ENCODE measurements at places on chromosomes 2 and 18.
A peak's percentile ranks its signal among the peaks of the same experiment; 100 is the strongest.

DNA sequence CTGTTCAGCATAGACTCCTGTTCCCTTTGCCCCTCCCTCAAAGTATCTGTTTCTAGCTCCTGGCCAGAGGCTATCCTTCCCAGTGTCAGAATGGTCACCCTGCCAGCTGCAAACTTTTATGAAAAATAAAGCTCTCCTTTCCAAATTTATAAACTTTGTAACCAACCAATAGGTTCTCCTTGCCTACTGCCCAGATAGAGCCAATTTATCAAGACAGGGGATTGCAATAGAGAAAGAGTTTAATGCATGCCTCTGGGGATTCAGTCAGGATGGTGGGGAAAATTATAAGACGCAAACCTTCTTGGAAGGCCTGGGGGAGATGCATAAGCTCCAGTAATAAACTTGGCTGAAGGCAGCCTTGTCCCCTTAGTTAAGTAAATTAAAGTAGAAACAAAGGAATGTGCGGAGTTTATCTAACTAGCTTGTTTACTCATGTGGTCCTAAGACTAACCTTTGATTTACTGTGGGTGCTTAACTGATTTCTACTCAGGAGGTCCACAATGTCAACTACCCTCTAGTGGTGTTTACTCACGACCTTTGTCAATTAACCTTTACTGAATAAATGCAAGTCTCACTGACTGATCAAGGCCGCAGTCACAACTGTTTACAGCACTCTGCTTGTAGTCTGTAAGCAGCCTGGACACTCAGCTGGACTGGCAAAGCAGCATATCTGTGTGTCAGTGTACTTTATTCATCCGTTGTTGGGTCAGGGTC lies 42.9 kb upstream of the PDK1 start:
- DNase-seq, result no peak

GRCh38 chr2:49129034-49129433 lies 25.3 kb downstream of the FSHR start:
- peak; percentile 7 for DNase-seq

- no peak for DNase-seq
Observed at GRCh38 chr2:225559072-225559415, 159.5 kb downstream of the NYAP2 start.

DNA sequence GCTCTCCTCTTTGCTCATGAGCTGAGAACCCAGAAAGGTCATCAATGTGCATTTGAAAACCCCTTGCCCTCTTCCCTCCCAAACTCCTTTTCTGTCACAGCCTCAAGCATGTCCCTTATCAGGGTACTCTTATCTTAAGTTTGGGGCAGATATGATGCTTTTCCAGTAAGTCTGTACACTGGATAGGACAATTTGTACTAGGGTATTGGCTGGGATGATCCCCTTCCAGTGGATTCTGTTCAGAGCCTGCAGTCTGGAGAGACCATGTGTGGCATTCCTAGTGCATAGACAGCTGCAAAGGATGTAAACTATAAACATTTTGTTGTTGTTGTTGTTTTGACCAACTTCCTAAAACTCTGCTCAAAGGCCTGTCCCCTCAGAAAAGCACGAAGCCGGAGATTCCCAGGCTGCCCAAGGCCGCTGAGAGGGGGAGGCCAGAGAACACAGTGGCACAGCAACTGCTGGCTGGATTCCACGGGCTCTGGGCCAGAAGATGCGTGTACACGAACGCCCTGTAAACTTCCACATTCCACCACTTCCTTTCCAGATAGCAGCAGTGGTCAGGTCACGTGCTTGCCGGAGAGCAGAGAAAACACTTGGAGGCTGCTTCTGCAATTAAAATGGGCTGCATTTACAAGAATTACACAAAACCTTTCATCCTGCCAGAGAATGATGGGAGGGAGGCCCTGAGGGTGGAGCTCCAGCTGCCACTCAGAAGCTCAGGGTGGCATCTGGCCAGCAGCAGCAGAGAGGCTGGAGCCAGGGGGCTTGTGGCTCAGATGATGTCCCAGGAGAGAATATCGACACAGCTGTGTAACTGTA lies 42.1 kb downstream of the BMP10 start:
- no peak for DNase-seq

- no peak for DNase-seq
Observed at GRCh38 chr2:45001869-45002385, 7.3 kb downstream of the SIX2 start.

DNA sequence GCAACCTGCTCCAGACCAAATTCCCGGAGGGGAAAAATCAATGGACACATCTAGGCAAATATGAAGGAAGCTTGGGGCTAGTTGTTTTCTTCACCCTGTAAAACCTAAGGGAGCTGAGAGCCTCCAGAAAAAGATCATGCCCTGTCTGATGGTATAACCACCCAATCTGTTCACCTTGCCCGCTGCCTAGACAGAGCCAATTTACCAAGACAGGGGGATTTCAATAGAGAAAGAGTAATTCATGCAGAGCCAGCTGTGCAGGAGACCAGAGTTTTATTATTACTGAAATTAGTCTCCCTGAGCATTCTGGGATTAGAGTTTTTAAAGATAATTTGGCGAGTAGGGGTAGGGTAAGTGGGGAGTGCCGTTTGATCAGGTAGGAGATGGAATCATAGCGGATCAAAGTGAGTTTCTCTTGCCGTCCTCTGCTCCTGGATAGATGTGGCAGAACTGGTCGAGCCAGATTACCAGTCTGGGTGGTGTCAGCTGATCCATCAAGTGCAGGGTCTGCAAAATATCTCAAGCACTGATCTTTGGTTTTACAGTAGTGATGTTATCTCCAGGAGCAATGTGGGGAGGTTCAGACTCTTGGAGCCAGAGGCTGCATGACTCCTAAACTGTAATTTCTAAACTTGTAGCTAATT lies 35.1 kb upstream of the B4GALT6 start:
- DNase-seq, result no peak

DNA sequence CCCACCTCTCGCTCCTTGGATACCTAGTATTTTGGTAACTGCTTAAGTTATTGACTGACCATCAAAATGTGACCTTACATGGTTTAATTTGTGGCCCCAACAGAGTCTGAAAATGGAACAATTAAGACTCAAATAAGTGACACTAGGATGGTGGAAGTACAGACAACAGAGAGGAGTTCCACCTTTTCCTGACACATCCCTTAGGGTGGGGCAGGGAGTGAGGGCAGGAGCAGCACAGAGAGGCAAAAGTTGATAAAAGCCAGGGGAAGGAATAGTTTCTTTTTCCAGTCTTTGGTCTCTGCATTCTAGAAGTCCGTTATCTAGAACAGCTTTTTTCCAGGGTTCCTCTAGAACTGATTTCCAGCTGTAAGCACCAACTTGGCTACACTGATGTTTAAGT lies 32.2 kb downstream of the FTCDNL1 start:
- DNase-seq, result no peak

- DNase-seq, result no peak
Observed at GRCh38 chr2:236246711-236247246, 17.4 kb downstream of the ASB18 start.

DNA sequence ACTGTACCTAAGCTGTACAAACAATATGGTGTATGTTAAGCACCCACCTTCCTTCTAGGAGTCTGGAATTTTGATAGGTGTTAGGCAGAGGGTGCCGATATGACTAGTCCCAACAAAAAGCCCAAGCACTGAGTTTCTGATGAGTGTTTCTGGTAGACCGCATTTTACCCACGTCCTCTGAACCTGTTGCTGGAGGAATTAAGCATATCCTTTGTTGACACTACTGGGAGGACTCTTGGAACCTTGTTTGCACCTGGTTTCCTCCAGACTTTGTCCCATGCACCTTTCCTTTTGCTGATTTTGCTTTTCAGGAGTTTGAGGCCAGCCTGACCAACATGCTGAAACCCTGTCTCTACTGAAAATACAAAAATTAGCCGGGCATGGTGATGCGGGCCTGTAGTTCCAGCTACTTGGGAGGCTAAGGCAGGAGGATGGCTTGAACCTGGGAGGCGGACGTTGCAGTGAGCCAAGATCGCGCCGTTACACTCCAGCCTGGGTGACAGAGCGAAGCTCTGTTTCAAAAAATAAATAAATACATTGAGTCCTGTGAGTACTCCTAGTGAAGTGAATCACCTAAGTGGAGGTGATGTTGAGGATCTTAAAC lies 11.4 kb upstream of the SPAST start:
- no peak for DNase-seq

DNA sequence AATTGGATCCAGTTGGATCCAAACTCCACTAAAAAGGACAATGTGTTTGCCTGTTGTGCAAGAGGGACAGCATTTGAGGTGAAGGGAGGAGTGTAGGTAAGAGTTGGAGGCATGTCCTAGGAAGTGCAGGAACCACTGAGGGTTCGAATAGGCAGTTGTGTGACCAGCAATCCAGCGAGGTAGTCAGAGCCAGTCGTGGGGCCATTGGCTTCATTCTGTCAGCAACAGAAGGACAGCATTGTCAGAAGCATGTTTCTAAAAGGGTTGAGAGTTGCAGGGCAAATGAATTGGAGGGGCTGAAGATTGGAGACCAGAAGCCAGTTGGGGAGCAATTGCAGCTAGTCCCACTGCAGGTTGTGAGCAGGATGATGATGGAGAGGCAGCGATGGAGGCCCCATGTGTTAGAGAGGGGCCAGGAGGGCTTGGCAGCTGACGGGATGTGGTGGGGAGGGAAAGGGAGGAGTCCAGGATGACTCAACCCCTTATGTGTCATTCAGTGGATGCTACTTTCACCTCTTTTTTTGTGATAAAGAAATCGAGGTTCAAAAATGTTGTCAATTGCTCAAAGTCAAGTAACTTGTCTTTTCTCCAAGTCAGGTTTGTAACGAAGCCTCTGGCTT lies 96.7 kb upstream of the SIX3 start:
- DNase-seq, result no peak

- no peak for DNase-seq
Observed at GRCh38 chr2:149586063-149586462, 1.5 kb downstream of the MMADHC start.

GRCh38 chr2:174713686-174714085 lies 50.6 kb downstream of the CHRNA1 start:
- DNase-seq, result no peak

GRCh38 chr2:240401781-240402551 lies 33.5 kb upstream of the GPC1 start:
- no peak for DNase-seq

- DNase-seq, result no peak
Observed at GRCh38 chr18:468955-469790, 31.3 kb downstream of the COLEC12 start.

DNA sequence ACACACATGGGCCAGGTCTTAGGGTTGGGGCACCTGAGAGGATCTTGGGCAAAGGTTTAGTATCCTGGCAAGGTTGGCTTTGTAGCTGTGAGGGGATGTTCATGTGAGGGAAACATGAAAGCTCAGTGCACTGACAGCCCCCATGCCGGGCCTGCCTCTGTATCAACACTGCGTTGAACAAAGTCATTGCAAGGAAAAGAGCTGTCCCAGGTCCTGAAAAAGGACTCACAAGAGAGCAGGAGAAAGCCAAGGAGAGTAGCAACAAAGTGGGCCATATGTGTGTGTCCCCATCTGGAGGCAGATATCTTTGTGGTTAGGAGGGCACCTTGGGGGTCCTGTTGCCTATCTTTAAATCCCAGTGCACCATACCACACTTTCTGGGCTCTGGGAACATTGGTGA lies 237.8 kb upstream of the THSD7B start:
- DNase-seq, result no peak

DNA sequence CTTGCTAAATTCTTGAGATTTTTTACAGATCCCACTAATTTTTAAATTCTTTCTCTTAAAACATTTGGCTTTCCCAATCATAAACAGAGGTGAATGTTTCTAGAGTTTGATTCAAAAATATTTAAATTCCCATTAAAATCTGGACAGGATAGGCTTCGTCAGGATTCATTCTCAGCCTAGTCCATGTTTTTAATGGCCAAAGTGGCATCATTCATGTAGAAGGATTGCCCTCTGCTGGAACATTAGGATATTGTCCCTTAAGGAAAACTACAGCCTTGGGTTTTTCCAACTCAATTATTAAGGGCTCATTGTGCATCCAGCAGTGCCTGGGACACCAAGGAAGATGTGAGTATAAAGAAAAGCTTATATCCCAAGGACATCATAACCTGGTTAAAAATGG lies 71.7 kb downstream of the TPGS2 start:
- no peak for DNase-seq

DNA sequence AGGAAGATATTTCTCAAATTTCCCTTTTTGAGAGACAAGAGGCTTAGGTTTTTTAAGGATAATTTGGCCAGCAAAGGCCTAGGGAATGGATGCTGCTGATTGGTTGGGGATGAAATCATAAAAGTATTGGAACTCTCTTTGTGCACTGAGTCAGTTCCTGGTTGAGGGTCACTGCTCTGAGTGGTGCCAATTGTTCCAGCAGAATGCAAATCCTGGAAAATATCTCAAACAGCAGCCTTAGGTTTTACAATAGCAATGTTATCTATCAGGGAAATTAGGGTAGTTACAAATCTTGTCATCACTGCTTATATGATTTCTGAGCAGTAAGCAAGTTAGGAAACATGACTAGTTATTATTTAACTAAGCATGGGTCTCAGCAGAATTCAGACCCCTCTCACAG lies 96.2 kb downstream of the RAD51AP2 start:
- no peak for DNase-seq

DNA sequence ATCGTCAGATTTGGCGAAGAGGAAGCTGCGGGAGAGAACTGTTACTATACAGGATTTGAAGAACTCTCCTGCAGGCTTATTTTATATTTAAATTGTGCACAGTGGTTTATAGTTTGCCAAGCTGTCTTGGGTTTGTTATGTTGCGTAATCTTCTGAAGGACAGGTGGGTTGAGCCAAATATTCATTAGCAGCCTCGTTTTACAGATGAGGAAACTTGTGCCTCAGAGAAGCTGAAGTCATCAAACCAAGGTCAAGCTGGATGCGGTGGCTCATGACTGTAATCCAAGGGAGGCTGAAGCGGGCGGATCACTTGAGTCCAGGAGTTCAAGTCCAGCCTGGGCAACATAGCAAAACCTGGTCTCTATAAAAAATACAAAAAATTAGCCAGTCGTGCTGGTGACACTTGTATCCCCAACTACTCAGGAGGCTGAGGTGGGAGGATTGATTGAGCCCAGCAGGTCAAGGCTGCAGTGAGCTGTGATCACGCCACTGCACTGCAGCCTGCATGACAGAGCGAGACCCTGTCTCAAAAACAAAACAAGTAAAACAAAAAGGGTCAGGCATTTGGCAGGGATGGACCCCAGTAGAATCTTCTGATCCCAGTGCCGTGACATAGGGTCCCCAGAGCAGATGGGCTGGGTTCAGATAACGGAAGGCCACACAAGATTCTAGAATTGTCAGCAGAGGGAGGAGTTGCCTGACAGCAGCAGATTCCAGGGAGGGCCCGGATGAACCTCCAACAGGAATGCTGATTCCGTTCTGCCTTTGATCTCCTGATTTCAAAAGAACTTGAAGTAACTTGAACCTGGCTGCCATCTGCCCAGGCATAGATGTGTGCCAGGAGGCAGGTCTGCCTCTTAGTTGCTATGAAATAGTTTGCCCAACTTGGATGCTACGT lies 50.6 kb downstream of the SH3BP4 start:
- DNase-seq, result no peak

GRCh38 chr2:198440833-198441232 lies 636.4 kb downstream of the PLCL1 start:
- no peak for DNase-seq

DNA sequence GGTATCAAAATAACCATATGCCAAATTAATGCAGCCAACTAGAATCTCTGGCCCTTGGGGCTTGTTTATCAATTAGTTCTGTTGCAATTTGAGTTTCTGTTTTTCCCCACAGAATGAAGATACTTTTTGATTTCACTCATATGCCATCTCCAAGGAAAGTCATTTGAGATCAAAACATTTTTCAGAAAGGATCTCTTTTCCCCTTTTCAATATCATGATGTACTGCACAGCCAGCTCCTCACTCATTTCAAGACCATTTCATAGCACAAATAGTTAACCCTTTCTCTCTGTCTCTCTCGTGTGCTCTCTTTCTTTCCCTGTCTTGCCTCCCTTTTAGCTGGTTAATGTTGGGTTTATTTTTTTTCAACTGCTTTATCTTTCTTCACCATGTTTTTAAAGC lies 387.3 kb downstream of the STK39 start:
- no peak for DNase-seq

Data from GM10248 (cell line).